ENCODE measurements at places on chromosomes 5 and 9. TPM values are rescaled to one million over a fixed set of nuclear protein-coding genes. Genes with fewer than 3 reads are reported as not detected.

DNA sequence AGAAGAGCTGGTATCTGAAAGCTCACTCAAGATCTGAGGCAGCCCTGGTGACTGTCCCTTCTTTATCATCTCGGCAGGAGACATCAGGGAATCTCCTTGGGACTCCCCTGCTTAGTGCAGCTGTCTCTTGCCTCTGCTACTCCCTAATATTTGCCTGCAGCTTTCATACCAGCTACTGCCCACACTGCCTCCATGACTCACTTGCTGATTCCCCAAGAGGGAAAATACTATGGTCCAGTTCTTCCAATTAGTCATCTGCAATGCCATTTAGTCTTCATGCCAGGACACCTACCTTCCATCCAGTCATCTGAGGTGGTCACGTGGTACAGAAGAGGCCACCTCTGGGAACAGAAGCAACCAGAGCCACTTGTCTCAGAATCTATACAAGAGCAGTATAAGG is 270.8 kb downstream of the NTRK2 start:
- no peak for DNase-seq

DNA sequence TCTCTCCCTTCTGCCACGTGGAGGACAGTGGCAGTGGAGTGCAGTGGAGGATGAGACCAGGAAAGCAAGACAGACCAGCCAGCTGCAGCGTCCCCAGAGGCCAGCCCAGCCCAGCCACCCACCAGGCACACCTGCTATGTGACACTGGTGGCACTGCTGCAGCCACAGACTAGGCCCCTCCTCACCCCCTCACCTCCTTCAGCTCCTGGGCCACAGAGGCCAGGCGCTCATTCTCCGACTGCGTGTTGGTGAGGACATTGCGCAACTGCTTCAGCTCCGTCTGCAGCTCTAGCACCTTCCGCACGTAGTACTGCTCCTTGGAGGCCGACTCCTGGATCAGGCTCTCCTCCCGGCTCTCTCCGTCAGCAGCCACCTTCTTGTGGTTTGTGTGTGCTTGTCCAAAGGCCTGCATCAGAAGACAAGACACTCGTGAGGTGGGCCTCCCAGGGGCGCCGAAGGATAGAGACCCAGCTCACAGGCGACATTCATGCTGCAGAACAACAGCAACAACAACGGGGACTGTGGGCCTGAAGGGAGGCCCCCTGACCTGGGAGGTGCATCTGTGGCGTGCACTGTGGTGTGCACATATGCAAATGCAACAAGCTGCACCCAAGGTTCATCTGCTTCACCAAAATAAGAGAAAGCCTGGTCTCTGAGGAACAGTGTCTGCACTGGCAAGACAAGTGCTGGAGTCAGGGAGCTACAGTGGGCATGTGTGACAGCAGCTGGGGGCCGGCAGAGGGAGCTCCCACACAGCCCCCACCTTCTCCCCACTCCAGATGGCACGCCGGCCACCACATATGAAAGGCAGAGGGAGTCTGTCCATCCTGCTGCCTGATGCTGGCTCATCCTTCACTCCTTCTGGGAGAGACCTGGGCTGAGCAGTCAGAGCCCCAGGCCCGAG is 35.5 kb downstream of the BICD2 start:
- no peak for DNase-seq

Gene TJP2
- 57.9 TPM for total RNA-seq

- no peak for DNase-seq
These were observed 165.4 kb downstream of the COL23A1 start for GRCh38 chr5:178424810-178425177.

GRCh38 chr9:69157751-69158466 is 16.2 kb upstream of the TJP2 start:
- no peak for DNase-seq

Gene INSL4
- total RNA-seq, result not detected

DNA sequence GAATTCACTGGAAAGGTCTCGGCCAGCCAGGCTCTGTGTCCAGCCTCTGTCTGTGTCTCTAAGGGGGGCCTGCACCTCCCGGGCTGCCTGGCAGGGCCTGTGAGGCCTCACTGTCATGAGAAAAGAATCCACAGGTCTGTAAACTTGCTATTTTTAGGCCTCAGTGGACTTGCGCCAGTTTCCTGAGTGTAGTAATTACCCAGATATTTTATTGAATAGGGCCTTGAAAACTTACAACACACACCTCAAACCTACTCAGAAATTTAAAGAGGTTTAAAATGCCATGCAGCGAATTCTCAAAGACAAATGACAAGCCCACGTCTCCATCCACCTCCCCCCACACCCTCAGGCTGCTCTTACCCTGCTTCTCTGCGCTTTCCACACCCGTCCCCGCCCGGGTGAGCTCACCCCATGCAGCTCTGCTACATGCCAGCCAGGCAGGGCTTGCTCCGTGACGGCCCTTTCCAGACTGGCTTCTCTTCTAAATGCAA is 8.8 kb upstream of the TENT4A start:
- no peak for DNase-seq

Gene RELL2
- total RNA-seq, result 4.6 TPM

GRCh38 chr9:107540164-107540561 is 50.6 kb upstream of the KLF4 start:
- DNase-seq, result no peak

GRCh38 chr9:129306318-129306973 is 128.4 kb upstream of the IER5L start:
- no peak for DNase-seq

Gene C9orf50
- total RNA-seq, result 0.87 TPM

Gene F2RL2
- 3.3 TPM for total RNA-seq

DNA sequence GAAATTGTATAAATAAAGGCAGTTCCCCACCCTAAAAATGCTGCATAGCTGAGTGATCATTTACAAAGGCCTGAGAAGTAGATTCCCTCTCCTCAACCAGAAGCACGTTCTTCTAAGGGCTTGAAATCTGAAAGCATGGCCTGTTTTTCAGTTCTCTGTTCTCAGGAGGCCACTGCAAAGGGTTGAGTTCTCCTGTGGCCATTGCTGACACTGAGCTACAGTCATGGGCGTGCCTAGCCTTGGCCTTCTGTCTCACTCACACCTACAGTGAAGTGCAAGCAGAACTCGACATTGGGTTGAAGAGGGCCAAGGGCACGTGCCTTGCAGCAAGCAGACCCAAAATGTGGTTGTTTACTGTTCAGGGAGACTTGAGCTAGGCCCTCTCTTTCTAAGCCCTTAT is 276.6 kb upstream of the VLDLR start:
- DNase-seq, result no peak

Gene LYRM7
- total RNA-seq, result 8.6 TPM

GRCh38 chr5:131633830-131634229 is 1.2 kb downstream of the RAPGEF6 start:
- no peak for DNase-seq

DNA sequence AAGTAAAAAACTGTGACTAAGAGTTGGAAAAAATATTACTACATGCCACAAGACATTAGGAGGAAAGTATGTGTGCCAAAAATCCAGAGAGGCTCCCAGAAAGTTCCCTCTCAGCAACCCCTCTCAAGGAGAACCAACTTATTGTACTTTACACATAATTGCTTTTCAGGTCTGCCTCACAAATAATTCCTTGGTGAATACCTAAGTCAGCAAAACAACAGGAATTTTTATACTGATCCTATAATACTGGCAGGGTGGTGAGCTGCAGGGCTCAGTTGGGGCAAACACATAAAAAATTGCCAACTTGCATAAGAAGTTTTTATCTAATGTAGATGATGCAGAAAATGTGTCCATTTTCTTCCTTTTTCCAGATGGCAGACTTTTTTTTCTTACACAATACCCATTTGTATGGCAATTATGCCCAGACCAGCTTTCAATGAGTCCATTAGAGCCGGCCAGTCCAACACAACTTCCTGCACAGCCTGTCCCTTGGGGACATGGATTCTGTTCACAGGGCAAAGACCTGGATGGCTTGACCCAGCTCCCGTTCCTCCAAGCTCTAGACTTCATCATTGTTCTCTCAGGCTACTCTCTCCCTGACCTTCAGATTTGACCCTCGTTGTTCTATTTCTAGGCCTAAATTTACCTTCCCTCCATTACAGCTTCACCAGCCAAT is 31.3 kb downstream of the MARCHF3 start:
- DNase-seq, result no peak

- DNase-seq, result no peak
These were observed 566.1 kb downstream of the PDE4D start for GRCh38 chr5:59327191-59327980.

DNA sequence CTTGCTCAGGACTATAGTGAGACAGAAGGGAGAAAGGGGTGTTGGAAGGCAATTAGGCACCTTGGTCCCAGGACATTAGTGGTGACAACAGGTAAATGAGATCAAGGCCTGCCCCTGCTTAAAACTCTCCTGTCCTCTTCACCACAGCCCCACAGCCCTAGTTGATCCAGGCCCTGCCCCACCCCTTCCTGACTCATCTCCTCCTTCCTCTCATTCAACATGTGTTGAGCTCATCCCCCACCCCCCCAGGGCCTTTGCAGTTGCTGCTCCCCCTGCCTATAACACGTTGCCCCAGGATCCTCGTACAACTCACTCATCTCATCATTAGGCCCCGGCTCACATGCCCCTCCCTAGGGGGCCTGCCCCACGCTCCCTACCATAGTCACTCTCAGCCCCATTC is 66.8 kb downstream of the TSPAN17 start:
- DNase-seq, result no peak

Gene PCDHGC3
- 82.9 TPM for total RNA-seq

Gene ADGRD2
- total RNA-seq, result 0.62 TPM

DNA sequence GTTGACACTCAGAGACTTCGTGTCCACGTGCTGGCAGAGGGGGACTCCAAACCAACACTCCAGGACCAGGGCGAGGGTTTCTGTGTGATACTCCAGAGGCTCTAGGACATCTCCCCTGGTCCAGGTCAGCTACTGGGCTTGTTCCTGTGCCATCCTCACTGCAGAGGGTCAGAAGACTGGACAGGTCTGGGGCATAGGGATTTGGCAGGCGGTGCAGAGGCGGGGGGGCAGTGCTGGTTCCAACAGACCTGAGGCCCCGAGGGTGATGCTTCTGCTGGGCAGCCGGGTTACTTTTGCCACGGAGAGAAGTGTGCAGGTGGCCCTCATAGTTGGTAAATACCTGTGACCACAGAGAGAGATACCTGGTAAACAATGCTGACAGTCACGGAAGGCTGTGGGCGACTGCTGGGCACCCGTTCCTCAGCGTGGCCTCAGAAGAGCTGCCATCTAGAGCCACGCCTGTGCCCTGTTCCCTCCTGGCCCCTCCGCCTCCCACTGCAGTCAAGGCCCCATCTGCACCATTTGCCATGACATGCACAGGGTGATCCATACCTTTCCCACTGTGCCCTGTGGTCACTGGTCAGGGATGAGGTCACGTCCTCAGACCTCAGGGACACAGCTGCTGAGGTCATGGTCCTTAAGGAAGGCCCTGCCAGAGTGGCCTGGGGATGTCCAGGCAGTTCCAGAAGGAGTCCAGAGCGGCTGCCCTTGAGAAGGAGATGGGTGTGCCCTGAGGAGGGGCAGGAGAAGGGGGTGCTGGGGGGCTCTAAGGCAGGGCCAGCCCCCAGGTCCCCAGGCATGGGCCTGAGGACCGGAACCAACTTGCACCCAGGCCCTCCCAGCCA is 30.0 kb downstream of the TRIP13 start:
- no peak for DNase-seq

GRCh38 chr9:25726871-25727410 is 48.7 kb upstream of the TUSC1 start:
- no peak for DNase-seq

Gene DMRTA1
- 1.6 TPM for total RNA-seq

DNA sequence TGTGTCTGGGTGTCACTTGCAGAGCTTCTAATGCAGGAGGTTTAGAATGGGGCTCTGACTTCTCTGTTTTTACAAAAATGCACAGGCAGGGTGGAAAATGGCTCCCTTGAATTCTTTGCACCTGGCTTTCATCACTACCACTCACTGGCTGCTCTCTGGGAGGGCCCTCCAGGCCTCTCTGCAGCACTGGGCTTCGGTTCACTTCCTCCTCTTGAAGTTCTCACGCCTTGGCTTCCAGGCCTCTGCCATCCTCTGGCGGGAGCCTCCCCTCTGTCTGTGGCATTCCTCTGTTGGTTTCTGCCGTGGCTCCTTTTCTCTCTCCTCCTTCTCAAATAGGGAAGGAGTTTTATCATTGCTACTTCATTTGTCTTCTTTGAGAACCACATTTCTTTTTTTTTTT is 2.8 kb upstream of the PRLR start:
- DNase-seq, result no peak

GRCh38 chr9:89542401-89543021 is 44.6 kb upstream of the SEMA4D start:
- DNase-seq, result no peak

Gene SPATA24
- 4.8 TPM for total RNA-seq

DNA sequence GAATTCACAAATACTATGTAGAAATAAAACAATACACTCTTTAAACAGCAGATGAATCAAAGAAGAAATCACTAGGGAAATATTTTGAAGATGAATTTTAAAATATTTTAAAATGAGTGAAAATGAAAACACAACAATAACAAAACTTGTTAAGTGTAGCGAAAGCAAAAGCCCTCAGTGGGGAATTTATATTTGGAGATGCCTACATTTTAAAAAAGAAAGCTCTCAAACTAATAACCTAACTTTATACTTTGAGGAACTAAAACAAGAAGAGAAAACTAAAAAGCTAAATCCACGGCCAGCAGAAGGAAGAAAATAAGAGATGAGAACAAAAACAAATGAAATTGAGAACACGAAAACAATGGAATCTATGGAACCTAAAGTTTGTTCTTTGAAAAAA is 22.7 kb downstream of the SPDL1 start:
- no peak for DNase-seq

Gene PCDHGB2
- total RNA-seq, result 0.86 TPM

GRCh38 chr5:39945870-39946269 is 521.1 kb upstream of the DAB2 start:
- DNase-seq, result no peak
